CD4-positive, alpha-beta T cell treated with Interferon alpha-2 for 1 hour (primary cell): ENCODE measurements at places on chromosomes 3 and 15.

DNA sequence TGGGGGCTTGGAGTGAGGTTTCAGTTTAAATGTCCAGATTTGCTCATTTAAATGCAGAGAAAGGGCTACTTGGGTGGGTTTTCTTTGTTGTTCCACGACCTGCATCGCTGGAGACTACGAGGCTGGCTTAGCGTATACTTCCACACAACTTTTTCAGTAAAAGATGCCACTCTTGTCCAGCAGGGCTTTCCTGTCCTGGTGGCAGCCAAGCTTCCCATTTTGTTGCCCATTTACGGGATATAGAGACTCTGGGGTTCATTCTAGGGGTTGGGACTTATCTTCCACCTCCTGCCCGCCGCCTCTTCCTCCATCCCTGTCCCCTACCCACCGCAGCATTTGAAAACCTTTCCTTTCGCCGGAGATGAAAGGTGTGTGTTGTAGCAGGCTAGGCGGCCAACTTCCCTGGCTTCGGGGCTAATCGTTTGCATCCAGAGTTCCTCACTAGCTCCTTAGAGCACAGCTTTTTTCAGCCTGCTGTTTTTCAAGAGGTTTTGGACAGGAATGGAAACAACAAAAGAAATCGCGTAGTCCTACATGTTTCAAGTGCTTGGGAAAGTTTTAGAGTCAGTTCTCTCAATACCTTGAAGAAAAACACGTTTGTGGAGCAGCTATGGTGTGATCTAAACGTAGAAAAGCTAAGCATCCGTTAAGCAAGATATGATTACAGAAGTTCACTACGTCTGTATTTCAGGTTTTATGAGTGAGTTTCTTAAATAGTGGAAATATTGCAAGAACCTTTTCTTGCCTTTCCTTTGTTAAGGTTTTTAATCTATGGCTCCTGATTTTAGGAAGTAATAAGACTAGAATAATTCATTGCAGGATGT lies 843 bp downstream of the CHRNA5 start:
- DNase-seq: no peak

GRCh38 chr15:89401631-89402517 lies 67.2 kb upstream of the POLG start:
- DNase-seq: no peak

DNA sequence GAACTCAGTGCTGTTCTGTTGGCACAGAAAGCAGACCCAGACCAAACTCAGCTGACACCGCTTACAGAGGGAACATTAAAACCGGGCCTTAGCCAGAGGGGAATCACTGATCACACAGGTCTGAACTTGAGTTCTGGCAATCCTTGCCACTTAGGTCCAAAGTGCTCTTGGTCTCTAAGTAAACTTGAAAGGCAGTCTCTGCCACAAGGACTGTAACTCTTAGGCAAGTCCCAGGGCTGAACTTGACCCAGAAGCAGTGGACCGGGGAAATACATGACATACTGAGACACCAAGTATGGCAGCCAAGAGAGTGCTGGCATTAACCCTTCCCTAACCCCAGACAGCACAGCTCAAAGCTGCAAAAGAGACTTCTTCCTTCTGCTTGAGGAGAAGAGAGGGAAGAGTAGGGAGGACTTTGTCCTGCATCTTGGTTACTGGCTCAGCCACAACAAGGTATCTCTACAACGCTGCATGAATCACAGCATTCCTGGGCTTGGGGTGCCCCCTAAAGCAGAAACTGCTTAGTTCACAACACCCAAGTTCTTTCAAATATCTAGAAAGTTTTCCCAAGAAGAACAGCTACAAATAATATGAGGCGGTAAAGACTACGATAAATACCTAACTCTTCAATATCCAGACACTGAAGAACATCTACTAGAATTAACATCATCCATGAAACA lies 32.5 kb downstream of the NAALADL2 start:
- DNase-seq: no peak

DNA sequence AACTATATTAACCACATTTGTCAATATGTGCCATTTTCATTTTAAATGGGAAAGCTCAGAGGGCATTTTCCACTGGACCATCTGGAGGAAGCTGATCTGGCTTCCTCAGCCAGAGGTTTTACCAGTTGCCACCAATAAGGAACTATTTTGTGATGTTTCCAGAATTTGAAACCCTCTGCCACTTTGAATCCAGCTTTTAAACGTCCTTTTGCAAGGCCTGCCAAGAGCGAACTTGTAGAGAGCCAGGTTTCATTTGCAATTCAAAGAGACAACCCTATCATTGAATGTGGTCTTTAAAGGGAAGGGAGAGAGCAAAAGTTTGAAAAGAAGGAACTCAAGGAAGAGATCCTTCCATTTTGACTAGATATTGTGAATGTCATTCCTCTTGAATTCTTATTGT lies 123.3 kb upstream of the CHL1 start:
- no peak for DNase-seq

DNA sequence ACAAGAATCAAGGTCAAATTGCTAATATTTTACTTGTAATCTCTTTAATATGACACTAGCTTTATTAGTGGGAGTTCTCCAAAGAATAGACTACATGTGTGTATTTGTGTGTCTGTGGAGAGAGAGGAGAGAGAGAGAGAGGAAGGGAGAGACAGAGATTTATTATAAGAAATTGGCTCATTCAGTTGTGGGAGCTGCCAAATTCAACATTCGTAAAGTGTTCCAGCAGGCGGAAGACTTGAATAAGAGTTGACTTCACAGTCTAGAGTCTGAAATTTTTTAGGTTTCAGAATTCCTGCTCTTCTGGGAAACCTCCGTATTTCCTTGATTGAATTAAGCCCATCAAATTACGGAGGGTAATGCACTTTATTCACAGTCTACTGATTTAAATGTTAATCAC lies 4.7 kb upstream of the CLDN1 start:
- DNase-seq: no peak

DNA sequence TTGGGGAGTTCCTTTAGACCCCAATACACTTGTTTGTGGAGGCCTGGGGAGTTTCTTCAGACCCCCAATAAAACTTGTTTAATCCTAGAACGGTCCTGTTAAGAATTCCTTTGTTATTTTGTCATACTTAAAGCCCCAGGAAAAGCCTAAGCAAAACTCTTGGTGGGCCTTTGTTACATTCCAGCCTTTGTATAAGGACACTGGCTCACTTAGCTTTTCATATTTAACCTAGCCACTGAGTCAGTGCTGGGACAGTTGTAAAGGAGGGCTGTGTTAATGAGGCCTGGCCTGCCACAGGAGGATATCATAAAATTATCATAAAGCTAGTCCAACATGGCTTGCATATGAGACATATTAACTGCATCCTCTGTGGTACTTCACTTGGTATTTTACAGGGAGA lies 760.1 kb downstream of the ZNF385D start:
- DNase-seq: no peak

- no peak for DNase-seq
These were observed 221.2 kb upstream of the CNTN6 start for GRCh38 chr3:871651-872050.

GRCh38 chr15:68674975-68675374 lies 96.2 kb downstream of the CORO2B start:
- peak; percentile 14 for DNase-seq
